Naive thymus-derived CD8-positive, alpha-beta T cell (primary cell): ENCODE measurements at places on chromosomes 6 and 20. TPM values are rescaled to one million over a fixed set of nuclear protein-coding genes. Genes with fewer than 3 reads are reported as not detected.

- no peaks in the 10 kb centered on the region for H3K36me3 ChIP-seq
- DNase-seq, result no peak
- H3K27me3 ChIP-seq, result no peaks in the 10 kb centered on the region
- no peaks in the 10 kb centered on the region for H3K4me1 ChIP-seq
- H3K4me3 ChIP-seq, result no peak overlapping the region
Observed at GRCh38 chr6:144566868-144567615, 281.9 kb downstream of the UTRN start.

GRCh38 chr6:108633436-108633835, 72.7 kb downstream of the FOXO3 start:
- H3K27me3 ChIP-seq, result no peaks in the 10 kb centered on the region
- H3K4me3 ChIP-seq, result no peak overlapping the region
- H3K36me3 ChIP-seq, result no peaks in the 10 kb centered on the region
- no peak overlapping the region for H3K27ac ChIP-seq
- peaks cover 71% of the 10 kb centered on the region for H3K4me1 ChIP-seq
- DNase-seq, result no peak

DNA sequence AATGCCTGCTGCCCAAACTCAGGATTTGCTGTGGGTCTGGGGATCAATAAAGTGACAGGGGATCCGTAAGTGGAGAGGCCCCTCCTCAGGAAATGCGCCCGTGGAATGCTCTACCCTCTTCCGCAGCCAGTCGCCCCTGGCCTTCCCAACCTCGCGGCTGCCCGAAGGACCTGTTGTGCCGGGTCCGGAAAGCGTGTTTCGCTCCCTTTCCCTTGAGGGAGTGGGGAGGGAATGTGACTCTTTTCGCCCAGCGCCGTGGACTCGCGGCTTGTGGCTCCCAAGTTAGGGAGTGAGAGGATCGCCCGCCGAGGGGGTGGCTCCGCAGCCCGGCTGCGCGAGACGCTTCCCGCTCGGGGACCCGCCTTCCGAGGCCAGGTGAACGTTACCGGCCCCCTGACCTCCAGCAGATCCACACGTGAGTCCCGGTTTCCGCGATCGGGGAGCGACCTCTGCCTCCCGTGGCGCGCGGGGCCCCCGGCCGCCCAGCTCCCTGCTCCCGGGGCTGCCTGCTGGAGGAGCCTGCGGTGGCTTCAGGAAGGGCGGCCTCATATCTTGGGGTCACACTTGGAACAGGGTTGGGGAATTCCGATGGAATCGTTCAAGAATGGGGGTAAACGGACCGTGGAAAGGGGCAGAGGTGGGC, 666 bp downstream of the TPD52L1 start:
- H3K36me3 ChIP-seq, result no peaks in the 10 kb centered on the region
- no peak for DNase-seq
- H3K27me3 ChIP-seq, result peaks cover 23% of the 10 kb centered on the region
- H3K4me1 ChIP-seq, result no peaks in the 10 kb centered on the region
- no peak overlapping the region for H3K27ac ChIP-seq

DNA sequence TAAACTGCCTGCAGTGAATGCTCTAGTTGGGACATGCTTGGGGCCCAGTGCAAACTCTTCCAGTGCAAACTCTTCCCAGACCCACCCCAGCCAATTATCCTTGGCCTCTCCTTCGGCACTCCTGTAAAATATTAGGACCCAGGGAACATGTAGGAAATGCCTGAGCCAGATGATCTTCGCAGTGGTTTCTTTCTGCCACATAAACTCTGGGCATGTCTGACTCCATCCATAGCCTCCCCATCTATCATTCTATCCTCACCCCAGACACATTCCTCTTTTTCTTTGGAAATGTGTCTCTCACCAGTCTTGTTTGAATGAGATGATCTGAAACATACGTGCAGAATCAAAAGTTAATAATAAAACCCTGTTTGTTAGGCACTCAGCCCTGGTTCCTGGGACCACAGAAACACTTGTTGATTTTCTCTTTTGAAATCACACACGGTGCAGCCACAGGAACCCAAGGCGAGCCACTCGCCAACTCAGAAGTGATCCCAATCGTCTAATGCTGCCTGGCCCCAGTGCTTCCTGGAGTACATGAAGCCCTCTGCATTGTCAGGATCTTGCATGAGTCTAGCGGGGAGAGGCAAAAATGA, 108.9 kb upstream of the CST7 start:
- H3K27ac ChIP-seq, result no peak overlapping the region
- peaks cover 8% of the 10 kb centered on the region for H3K4me1 ChIP-seq
- no peak for DNase-seq

DNA sequence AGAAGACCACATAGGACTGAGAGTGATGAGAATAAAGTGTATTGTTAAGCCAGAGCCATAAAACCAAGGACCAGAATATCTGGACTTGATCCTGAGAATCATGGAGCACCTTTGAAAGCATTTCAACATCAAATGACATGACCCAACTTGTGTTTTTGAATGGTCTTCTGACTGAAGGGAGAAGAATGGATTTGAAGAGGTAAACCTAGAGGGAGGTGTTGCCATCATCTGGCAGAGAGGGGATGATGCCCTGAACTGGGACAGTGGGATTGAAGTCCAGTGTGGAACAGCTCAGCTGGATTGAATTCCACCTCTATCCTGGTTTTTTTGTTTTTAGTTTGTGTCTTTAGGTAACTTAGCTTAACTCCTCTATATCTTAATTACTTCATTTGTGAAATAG, 570.0 kb downstream of the TBC1D32 start:
- no peaks in the 10 kb centered on the region for H3K4me1 ChIP-seq
- no peak overlapping the region for H3K4me3 ChIP-seq
- H3K27ac ChIP-seq, result no peak overlapping the region
- H3K36me3 ChIP-seq, result no peaks in the 10 kb centered on the region
- H3K27me3 ChIP-seq, result no peaks in the 10 kb centered on the region

GRCh38 chr20:38007526-38007925, 25.7 kb downstream of the TTI1 start:
- H3K27ac ChIP-seq, result no peak overlapping the region
- no peak overlapping the region for H3K4me3 ChIP-seq
- H3K36me3 ChIP-seq, result peaks cover 19% of the 10 kb centered on the region
- H3K4me1 ChIP-seq, result peaks cover 6% of the 10 kb centered on the region
- no peaks in the 10 kb centered on the region for H3K27me3 ChIP-seq

DNA sequence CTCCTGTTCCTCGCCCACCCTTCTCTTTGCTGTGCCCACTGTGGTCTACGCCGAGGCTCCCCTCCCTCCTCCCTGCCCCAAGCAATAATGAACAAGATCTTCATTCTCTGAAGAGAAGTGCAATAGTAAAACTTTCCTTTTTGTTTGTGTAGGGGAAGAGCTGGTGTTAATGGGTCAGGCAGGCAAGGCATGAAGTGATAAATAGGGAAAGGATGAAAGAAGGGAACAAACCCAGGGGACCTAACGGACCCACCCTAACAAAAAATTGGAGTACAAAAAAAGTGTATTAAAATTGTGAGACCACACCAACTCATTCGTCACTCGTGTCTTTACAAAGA, 66.9 kb downstream of the ZBTB2 start:
- no peak for DNase-seq
- H3K4me1 ChIP-seq, result peaks cover 20% of the 10 kb centered on the region
- H3K4me3 ChIP-seq, result peak overlapping the region; percentile 55
- peaks cover 25% of the 10 kb centered on the region for H3K27me3 ChIP-seq
- H3K27ac ChIP-seq, result no peak overlapping the region
- H3K36me3 ChIP-seq, result no peaks in the 10 kb centered on the region

DNA sequence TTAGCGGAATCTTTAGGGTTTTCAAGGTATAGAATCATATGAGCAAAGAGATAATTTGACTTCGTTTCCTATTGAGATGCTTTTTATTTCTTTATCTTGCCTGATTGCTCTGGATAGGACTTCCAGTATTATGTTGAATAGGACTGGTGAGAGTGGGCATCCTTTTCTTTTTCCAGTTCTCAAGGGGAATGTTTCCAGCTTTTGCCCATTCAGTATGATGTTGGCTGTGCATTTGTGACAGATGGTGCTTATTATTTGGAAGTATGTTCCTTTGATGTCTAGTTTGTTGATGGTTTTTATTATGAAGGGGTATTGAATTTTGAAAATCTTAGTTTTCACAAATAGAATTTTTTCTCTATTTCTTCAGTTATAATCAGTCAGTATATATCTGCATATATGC, 656.6 kb upstream of the MAP3K7 start:
- H3K27ac ChIP-seq, result no peak overlapping the region
- H3K36me3 ChIP-seq, result no peaks in the 10 kb centered on the region
- no peak overlapping the region for H3K4me3 ChIP-seq
- H3K27me3 ChIP-seq, result peaks cover 3% of the 10 kb centered on the region
- no peak for DNase-seq
- H3K4me1 ChIP-seq, result no peaks in the 10 kb centered on the region

GRCh38 chr20:32628960-32629530, 43.9 kb upstream of the NOL4L start:
- no peak for DNase-seq
- H3K36me3 ChIP-seq, result no peaks in the 10 kb centered on the region
- peak overlapping the region; percentile 19 for H3K27ac ChIP-seq
- H3K27me3 ChIP-seq, result no peaks in the 10 kb centered on the region

Gene COL21A1
- polyA plus RNA-seq, result not detected

Gene SYNGAP1
- polyA plus RNA-seq, result 0.38 TPM

Gene BMP7
- polyA plus RNA-seq, result not detected

Gene ADGB
- not detected for polyA plus RNA-seq

Gene CCDC170
- 0.09 TPM for polyA plus RNA-seq

Gene HLA-DQA2
- polyA plus RNA-seq, result not detected
